ENCODE measurements at places on chromosomes 11 and 22.

- peak; percentile 77 for DNase-seq
Observed at GRCh38 chr11:77559686-77560401, 29.9 kb upstream of the AQP11 start.

DNA sequence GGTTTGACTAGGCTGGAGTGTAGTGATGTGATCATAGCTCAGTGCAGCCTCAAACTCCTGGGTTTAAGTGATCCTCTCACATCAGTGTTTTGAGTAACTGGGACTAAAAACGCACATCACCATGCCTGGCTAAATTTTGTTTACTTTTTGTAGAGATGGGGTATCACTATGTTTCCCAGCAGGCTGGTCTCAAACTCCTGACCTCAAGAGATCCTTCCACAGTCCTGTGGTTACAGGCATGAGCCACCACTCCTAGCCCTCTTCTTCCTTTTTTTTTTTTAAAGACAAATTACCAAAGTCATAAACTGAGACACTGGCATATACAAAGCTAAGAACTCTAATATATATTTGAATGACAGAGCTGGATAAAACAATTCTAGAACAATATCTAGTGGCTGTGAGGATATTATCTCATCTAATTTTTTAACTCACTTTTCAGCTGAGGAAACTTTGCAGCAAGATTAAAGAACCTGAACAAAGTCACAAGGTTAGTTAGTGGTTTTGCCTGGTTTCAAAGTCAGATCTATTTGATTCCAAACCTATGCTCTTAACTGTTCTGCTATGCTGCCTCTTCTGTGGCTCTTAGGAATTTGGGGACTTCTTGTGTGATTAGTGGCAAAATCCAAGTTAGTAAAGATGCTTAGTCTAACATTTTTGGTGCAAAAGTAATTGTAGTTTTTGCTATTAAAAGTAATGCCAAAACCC is 95.3 kb upstream of the RAG2 start:
- DNase-seq, result no peak

- no peak for DNase-seq
Observed at GRCh38 chr11:35017528-35018342, 101.3 kb downstream of the PDHX start.

GRCh38 chr22:44459041-44459440 is 39.0 kb downstream of the RTL6 start:
- DNase-seq, result no peak

DNA sequence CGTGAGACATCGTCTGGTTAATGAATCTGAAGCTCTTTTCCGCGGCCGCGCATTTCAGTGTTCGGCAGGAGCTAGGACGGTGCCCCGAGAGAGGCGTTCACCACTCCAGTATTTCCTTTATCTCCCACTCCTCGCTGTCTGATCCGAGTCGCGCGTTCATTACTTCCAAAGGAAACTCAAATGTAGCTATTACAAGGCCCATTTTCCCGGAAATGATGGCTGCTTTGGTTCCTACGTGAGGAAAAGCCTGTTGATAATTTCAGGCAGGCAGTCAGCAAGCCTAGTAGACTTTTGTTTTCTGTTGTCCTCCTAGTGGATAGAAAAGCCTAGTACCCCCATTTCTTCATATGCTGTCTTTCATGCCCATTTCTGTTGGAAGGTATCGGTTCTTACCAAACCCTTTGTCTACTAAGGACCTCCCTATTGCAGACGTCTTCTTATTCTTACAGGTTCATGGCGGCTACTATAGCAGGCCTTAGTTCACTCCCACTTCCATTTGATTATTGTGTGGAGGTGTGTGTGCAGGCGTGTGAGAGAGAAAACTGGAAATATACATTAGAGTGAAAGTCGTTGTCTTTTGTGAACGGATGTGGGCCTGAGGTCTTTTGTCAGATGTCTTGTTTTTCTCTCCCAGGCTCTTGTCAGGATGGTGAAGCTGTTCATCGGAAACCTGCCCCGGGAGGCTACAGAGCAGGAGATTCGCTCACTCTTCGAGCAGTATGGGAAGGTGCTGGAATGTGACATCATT is 737 bp downstream of the RBM4 start:
- DNase-seq, result no peak

DNA sequence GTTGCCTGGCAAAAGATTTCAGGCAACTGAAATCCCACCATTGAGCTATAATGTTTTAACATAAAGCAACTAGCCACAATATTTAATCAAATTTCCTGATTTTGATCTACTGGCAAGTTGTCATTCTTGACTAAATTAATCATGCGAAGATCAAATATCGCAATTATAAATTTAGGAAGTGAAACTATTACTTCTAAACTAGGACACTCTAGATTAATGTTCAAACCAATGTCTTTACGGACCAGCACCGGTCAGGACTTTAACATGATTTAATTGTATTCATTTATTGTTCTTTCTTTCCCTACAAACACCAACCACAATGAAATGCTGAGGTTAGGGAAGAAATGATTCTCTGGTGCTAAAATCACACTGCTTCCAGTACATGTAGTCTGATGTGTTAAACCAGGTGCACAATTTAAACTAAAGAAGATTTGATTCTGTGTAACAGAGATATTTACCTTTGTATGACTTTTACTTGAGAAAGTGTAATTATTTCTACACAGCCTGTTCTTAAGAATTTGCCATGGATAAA is 14.9 kb downstream of the GAS2 start:
- DNase-seq, result no peak

DNA sequence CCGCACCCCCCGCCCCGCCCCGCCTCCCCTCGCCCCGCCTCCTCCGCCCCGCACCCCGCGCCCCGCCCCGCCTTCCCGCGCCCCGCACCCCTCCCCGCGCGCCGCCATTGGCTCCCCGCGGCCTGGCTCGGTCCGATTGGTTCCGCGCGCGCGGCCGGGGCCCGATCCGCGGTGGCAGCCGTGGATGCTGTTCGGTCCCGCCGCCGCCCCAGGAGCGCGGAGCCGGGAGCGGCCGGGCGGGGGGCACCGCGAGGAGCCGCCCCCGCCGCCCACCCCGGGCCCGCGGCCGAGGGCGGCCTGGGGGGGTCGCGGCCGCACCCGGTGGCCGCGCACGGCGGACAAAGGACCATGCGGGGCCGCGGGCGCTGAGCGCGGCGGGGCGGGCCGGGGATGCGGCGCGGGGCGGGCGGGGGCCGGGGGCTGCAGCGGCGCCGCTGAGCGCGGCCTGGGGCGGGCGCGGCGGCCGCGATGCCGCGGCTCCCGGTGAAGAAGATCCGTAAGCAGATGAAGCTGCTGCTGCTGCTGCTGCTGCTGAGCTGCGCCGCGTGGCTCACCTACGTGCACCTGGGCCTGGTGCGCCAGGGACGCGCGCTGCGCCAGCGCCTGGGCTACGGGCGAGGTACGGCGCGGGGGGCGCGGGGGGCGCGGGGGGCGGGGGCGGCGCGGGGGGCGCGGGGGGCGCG is at the start of gene B4GALNT4:
TSS of gene B4GALNT4 (plus strand) at position 164 of the 683 bp plus-strand sequence. CDS start at position 469, 305 bp downstream.
- no peak for DNase-seq

- DNase-seq, result no peak
Observed at GRCh38 chr11:124737638-124738305, 2.0 kb upstream of the NRGN start.

- no peak for DNase-seq
Observed at GRCh38 chr22:40746428-40747220, 67.3 kb downstream of the MCHR1 start.

GRCh38 chr11:86587264-86588193 is 84.9 kb downstream of the ME3 start:
- no peak for DNase-seq

- no peak for DNase-seq
Observed at GRCh38 chr11:35554491-35555437, 29.3 kb upstream of the PAMR1 start.

GRCh38 chr22:29831958-29832357 is 6.1 kb downstream of the ASCC2 start:
- no peak for DNase-seq

DNA sequence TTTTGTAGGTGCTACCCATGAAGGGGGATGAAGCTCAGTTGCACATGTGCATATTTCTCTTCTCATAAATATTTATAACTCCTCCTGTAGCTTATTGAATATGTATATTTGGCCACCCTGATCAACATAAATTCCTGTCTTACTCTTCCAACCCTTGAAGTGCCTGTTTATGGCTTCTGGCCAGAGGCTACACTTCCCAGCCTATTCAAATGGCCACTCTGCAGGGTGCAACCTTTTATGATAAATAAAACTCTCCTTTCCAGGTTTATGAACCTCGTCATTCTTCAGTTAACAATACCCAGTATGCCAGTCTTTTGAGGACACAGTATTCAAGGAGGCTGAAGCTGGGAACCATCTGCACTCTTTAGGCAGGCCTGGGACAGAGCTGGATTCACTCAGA is 2.6 kb upstream of the RTL6 start:
- no peak for DNase-seq

DNA sequence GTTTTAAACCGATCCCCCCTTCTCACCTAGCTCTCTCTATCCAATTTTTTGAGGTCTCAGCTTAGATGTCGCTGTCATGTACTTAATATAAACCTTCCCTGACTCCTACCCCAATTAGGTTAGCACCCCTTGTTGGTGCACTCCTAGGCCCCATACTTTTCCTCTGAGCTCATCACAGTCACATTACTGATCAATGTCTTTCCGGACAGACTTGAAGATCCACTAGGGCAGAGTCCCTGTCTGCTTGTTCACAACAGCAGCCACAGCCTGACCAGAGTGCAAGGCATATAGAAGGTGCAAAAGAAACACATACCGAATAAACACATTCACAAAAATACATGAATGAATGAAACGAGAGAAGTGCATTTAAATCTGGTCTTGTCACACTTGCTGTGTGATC is 261.0 kb upstream of the NARS2 start:
- DNase-seq, result no peak

DNA sequence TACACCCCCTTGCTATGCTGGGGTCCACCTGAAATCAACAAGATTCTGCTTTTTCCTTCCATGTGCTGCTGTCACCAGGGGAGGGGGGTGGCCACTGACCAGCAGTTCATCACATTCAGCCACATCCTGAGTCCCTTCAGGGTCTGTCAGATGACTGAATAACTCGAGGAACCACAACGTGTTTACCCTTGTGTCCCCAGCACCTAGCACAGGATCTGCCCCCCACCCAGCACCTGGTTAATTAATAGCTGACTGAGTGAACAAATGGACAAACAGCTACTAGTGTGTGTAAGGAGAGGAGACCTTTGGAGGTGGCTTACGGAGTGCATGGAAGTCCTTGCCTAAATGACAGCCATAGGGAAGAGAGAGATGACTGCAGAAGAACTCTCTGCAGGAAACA is 119.5 kb upstream of the NCAM1 start:
- no peak for DNase-seq

- DNase-seq, result no peak
Observed at GRCh38 chr11:118911880-118912741, 13.6 kb downstream of the BCL9L start.
